WTC11 (cell line): ENCODE measurements at places on chromosomes 1 and 21. TPM values are rescaled to one million over a fixed set of nuclear protein-coding genes. Genes with fewer than 3 reads are reported as not detected.
A peak's percentile ranks its signal among the peaks of the same experiment; 100 is the strongest.

- H3K4me1 ChIP-seq, result peaks cover 11% of the 10 kb centered on the region
- no peaks in the 10 kb centered on the region; the same call in 1 of the 2 replicates for H3K27me3 ChIP-seq
- DNase-seq, result no peak
- no peak overlapping the region for H3K4me3 ChIP-seq
- no peak overlapping the region for H3K27ac ChIP-seq
Measured at GRCh38 chr1:41712081-41712480, 206.6 kb downstream of the HIVEP3 start.

- H3K4me3 ChIP-seq, result no peak overlapping the region
- peaks cover 2% of the 10 kb centered on the region; the same call in 1 of the 2 replicates for H3K27me3 ChIP-seq
- no peaks in the 10 kb centered on the region for H3K36me3 ChIP-seq
- H3K27ac ChIP-seq, result no peak overlapping the region
- H3K4me1 ChIP-seq, result peaks cover 15% of the 10 kb centered on the region
Measured at GRCh38 chr1:202061055-202061454, 50.7 kb downstream of the ELF3 start.

The TOMM20 gene
- total RNA-seq, result 180 to 184 TPM (median 182 TPM) in 3 replicates

DNA sequence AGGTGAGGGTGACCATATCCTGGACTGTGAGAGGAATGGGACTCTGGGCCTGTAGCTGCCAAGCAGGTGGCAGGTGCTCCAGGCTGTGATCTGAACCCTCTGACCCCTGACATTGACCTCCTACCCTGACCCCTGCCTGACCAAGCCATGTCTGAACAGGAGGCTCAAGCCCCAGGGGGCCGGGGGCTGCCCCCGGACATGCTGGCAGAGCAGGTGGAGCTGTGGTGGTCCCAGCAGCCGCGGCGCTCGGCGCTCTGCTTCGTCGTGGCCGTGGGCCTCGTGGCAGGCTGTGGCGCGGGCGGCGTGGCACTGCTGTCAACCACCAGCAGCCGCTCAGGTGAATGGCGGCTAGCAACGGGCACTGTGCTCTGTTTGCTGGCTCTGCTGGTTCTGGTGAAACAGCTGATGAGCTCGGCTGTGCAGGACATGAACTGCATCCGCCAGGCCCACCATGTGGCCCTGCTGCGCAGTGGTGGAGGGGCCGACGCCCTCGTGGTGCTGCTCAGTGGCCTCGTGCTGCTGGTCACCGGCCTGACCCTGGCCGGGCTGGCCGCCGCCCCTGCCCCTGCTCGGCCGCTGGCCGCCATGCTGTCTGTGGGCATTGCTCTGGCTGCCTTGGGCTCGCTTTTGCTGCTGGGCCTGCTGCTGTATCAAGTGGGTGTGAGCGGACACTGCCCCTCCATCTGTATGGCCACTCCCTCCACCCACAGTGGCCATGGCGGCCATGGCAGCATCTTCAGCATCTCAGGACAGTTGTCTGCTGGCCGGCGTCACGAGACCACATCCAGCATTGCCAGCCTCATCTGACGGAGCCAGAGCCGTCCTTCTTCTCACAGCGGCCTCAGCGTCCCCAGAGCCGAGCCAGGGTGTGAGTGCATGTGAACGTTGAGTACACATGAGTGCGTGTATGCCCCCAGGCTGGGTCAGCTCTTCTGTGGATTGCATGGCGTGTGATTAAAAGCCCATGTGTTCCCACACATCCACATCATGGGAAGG, 3.1 kb downstream of the TMEM125 start:
- H3K4me3 ChIP-seq, result no peak overlapping the region
- peaks cover under 1% of the 10 kb centered on the region for H3K27me3 ChIP-seq
- H3K36me3 ChIP-seq, result peaks cover 12% of the 10 kb centered on the region
- H3K27ac ChIP-seq, result no peak overlapping the region
- no peak for DNase-seq
- peaks cover 29% of the 10 kb centered on the region for H3K4me1 ChIP-seq

DNA sequence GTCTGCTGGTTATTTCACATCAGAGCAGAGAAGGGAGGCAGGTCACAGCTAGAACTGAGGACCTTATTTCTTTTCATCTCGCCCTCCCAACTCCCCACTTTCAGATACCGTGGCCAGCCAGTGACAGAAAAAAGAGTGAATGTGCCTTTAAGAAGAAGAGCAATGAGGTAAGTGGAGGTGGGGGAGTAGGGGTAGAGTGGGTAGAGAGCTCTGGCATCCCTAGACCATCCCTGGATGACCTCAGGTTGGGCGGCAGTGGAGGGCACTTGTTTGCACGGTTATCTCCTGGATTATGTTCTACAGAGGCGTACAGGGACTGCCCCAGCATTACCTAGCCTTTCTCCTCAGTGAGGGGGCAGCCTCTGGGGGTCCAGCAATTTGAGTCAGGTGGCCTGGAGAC, 4.6 kb downstream of the SEMA4A start:
- H3K27ac ChIP-seq, result no peak overlapping the region
- H3K4me3 ChIP-seq, result no peak overlapping the region
- peaks cover 44% of the 10 kb centered on the region for H3K4me1 ChIP-seq
- H3K27me3 ChIP-seq, result no peaks in the 10 kb centered on the region
- H3K36me3 ChIP-seq, result no peaks in the 10 kb centered on the region

The DNASE2B gene
- total RNA-seq, result 0.15 to 0.23 TPM in 2 of 3 replicates, not detected in the other

GRCh38 chr21:46180079-46180722, 4.1 kb downstream of the SPATC1L start:
- no peak overlapping the region for H3K4me3 ChIP-seq
- H3K27ac ChIP-seq, result peak overlapping the region; percentile 15
- no peak for DNase-seq
- no peaks in the 10 kb centered on the region for H3K27me3 ChIP-seq
